ENCODE measurements at places on chromosomes 16 and 17. TPM values are rescaled to one million over a fixed set of nuclear protein-coding genes. Genes with fewer than 3 reads are reported as not detected.

PFN1 gene
- total RNA-seq, result 520 TPM

- H3K36me3 ChIP-seq, result no peaks in the 10 kb centered on the region
- H3K27ac ChIP-seq, result no peak overlapping the region
- H3K4me1 ChIP-seq, result no peaks in the 10 kb centered on the region
- H3K4me3 ChIP-seq, result no peak overlapping the region
These were observed 15.6 kb downstream of the GAA start for GRCh38 chr17:80116921-80117380.

DNA sequence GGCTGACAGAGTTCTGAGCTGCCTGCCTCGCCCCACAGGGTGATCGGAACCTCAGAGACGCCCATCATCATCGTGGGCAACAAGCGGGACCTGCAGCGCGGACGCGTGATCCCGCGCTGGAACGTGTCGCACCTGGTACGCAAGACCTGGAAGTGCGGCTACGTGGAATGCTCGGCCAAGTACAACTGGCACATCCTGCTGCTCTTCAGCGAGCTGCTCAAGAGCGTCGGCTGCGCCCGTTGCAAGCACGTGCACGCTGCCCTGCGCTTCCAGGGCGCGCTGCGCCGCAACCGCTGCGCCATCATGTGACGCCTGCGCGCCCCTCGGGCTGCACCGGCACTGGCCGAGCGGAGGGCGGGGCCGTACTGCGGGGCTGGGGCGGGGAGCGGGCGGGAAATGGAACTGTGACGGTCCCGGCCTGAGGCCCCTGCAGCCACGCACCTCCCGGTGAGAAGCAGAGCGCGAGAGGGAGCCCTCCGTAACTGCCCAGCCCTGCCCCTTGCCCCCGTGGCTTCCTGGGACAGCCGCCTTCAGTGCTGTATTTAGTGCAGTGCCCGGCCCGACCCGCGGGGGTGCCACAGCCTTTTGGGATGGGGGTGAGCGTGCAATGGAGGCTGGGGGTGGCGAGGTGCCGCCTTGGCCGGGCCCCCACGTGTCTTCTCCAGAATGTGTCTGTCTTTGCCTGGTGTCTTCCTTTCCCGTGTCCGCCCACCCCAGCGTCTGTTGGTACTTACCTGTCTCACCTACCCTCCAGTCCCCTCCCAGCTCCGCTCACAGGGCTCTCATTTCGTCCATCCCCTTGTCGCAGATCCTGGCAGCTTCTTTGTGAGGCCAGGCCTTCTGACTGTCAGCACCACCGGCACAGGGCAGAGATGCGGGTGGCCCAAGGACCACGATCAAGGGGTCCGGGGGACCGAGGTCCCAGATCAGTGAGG lies 9.8 kb downstream of the RASL10B start:
- no peaks in the 10 kb centered on the region for H3K4me1 ChIP-seq
- H3K27me3 ChIP-seq, result 0 out of 2 replicates have a peak, but pooled peaks cover 2% of the 10 kb centered on the region
- no peak for DNase-seq
- no peak overlapping the region for H3K27ac ChIP-seq

DNA sequence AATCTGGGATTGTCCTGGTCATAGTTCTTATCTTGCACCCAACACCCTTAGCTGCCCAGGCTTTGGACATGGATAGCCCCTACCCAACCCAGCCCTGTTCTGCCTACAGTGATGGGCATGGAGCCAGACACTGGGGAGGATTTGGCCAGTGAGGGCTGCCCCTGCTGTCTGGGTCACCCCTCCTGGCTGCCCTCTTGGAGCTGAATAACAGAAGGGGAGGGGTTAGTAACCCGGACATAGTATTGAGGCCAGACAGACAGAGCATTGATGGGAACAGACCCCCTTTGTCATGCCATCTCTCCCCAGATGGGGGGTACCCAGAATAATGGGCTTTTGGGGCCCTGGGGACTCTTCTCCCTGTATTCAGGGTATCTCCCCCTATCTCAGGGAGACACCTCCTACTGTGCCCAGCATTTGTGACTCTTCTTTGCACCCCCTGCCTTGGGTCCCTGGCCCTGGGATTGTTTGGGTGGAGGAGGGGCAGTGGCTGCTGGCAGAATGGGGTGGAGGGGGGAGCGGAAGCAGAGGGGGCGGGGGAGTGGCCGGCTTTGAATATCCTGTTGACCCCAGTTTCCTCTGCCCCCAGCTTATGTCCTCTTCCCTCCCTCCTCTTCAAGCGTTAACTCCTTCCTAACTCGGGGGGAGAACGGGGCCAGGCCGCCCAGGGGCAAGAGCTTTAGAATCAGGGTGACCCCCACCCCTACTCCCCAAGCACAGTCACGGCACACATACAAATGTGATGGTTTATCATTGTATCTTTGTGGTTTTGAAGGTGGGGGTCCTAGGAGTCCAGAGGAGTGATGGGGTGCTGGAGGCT lies 17.0 kb downstream of the GJD3 start:
- H3K27me3 ChIP-seq, result no peaks in the 10 kb centered on the region
- peaks cover 25% of the 10 kb centered on the region for H3K36me3 ChIP-seq
- H3K4me1 ChIP-seq, result peaks cover 76% of the 10 kb centered on the region
- H3K4me3 ChIP-seq, result no peak overlapping the region
- H3K27ac ChIP-seq, result no peak overlapping the region

- H3K4me1 ChIP-seq, result no peaks in the 10 kb centered on the region
- no peaks in the 10 kb centered on the region for H3K36me3 ChIP-seq
- no peak overlapping the region for H3K4me3 ChIP-seq
- DNase-seq, result no peak
These were observed 8.0 kb upstream of the MYH2 start for GRCh38 chr17:10557422-10557821.

KRT15 gene
- total RNA-seq, result 0.46 TPM

DNA sequence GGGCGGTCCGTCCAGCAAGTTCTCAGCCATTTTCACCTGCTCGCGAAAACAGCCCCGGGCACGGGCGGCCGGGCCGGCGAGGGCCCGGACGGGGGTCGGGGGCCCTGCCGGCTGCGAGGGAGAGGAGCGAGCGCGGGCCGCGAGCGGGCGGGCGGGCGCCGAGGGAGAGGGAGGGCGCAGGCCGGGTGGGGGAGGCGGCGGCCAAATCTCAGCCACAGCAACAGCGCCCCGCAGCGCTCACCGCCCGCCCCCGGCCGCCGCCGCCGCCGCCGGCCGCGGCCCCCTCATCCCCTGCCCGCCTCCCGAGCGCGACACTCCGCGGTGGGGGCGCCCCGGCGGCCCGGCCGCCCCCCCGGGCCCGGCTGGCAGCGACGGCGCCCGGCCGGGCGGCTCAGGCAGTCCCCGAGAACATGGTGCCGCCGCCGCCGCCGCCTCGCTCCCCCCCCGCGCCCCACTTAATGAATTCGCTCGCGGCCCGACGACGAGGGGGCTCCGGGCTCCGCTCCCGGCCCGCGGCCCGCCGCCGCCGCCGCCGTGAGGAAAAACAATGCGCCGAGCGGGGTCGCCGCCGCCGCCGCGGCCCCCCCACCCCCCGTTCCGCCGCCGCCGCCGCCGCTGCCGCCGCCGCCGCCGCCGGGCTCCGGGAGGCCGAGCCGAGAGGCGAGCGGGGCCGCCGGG lies 487 bp downstream of the CREBBP start:
- H3K4me1 ChIP-seq, result peaks cover 80% of the 10 kb centered on the region
- H3K27me3 ChIP-seq, result no peaks in the 10 kb centered on the region
- no peak overlapping the region for H3K27ac ChIP-seq

All from HepG2 (cell line).